ENCODE measurements at places on chromosomes 2 and 18.

DNA sequence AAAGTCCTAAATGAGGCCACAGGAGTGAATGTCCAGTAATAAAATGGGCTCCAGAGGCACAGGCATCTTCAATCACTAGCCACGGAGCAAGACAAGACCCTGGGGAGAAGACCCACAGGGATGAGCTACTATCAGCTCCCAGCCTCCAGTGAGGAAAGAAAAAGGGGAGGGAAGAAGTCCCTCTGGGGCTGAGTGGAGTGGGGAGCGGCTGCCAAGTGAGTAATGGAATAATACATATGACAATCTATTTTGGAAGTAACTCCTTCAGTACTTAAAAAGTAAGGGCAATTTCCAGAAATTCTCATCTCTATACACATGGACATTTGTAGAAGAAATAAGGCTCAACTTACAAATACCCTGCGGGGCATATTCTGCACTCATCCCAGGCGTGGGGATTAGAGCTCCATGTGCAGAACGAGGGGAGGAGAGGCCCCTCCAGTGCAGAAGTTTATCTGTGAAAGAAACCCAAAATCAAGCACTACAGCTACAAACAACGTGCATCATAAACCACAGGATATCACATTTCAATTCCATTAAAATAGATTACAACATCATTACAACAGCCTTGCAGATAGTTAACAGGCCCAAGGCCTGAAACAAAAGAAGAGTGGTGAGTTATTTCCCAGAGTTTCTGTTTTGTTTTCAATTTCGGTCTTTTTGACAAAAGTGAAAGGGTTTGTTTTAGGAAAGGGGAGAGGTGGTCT is 84.9 kb downstream of the BCL11A start:
- DNase-seq, result no peak

GRCh38 chr2:236576953-236577352 is 7.3 kb downstream of the ACKR3 start:
- DNase-seq, result no peak

DNA sequence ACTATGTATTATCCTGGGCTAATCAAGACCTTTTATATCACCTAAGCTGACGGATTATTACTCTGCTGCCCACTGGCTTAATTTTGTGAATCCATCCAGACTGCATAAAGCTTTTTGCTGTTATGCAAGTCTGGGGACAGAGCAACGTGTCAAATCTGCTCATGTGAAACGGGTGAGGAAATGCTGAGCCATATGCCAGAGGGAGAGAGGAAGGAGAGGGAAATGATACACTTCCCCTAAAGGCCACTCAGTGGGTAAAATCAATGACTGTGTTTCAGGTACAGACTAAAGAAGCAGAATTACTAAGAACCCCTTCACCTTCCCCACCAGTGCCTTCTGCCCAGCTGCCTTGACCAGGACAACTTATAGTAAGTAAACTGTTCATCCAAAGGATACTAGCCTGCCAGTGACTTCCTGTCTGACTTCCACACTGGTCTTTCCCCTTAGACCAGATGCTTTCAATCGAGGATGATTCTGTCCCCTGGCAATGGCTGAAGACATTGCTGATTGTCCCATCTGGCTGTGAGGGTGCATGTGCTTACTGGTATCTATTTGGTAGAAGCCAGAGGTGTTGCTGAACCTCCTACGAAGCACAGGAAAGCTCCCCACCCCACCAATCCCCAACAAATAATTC is 43.0 kb downstream of the STAT1 start:
- no peak for DNase-seq

DNA sequence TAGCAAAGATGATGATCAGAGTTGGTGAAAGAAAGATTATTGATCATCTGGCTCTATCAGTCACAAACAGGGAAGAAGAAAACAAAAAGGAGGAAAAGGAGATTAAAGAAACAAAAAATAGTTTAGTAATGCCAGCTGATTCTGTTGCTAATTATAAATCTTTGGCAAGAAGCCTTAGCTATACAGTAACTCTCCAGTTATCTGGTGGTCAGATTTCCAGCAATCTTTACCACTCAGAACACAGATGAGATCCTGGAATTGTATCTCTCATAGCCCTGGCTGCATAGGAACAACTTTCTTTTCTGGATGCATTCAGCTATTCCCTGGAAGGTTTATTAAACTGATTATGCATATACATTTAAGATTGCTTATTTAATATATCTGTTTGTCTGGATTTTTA is 256.8 kb upstream of the ZEB2 start:
- no peak for DNase-seq

DNA sequence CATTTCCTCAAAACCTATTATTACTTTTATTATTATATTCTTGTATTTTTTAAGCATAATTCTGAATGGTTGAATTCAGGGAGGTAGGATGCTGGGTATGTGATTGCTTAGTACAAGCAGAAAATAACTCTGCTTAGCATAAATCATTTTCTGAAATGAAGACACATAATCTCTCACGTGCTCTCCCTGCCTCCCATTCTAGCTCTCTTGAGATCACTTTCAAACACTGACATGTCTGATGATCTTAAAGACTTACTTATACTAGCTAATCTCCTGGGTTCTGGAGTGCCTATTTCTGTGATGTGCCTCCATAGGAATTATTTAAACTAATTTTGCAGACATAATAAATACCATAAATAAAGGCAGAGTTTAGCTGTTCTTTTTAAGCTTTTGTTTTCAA is 1136.0 kb downstream of the SUCLG1 start:
- DNase-seq, result no peak
